Activated CD4-positive, alpha-beta memory T cell treated with anti-CD3 and anti-CD28 coated beads, Interleukin-2, amount 10 ng/mL, durations not matched to agents 7 days and 5 days (primary cell): ENCODE measurements at places on chromosomes 6 and 20.

DNA sequence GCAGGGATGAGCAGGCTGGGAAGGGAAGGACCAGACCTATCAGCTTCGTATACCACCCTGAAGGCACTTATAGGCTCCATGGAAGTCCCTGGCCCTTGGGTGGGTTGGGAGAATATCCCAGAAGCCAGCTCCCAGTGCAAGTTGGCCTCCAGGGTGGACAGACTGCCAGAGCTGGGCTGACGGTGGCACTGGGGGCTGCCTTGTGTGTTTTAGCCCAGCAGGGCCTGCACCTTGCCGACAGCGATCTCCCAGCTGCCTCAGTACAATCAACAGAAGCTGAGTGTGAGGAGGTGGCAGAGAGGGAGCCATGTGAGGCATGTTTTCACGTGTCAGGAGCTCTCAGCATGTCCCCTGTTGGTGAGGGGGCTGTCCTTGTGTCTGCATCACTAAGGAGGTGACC lies 159.5 kb downstream of the VEGFA start:
- no peak overlapping the region for H3K27ac ChIP-seq
- H3K27me3 ChIP-seq: no peaks in the 10 kb centered on the region
- DNase-seq: no peak

DNA sequence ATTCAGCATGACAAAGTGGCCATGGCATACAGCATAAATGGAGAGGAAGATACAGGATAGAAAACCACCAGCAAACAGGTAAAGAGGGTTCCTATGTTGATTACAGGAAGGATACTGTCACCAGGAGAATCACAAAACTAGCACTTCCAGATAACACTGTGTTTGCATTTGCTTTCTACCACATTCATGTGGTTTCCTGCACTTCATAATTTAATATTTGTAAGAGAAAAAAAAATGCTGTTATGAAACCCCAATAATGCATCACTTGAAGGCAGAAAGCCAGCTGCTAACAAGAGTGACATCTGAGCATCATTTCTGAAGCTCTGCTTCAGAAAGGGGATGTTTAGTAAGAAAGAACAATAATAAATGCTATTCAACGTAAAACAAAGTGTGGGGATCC lies 106.6 kb downstream of the ATXN1 start:
- H3K4me3 ChIP-seq: peak overlapping the region; percentile 34
- H3K36me3 ChIP-seq: peaks cover 63% of the 10 kb centered on the region
- H3K27ac ChIP-seq: peak overlapping the region; percentile 94
- H3K4me1 ChIP-seq: peaks cover 89% of the 10 kb centered on the region
- H3K27me3 ChIP-seq: no peaks in the 10 kb centered on the region

- no peak for DNase-seq
- no peak overlapping the region for H3K27ac ChIP-seq
- no peak overlapping the region for H3K4me3 ChIP-seq
- no peaks in the 10 kb centered on the region for H3K36me3 ChIP-seq
These were observed 36.4 kb downstream of the TGM2 start for GRCh38 chr20:38128691-38129090.

DNA sequence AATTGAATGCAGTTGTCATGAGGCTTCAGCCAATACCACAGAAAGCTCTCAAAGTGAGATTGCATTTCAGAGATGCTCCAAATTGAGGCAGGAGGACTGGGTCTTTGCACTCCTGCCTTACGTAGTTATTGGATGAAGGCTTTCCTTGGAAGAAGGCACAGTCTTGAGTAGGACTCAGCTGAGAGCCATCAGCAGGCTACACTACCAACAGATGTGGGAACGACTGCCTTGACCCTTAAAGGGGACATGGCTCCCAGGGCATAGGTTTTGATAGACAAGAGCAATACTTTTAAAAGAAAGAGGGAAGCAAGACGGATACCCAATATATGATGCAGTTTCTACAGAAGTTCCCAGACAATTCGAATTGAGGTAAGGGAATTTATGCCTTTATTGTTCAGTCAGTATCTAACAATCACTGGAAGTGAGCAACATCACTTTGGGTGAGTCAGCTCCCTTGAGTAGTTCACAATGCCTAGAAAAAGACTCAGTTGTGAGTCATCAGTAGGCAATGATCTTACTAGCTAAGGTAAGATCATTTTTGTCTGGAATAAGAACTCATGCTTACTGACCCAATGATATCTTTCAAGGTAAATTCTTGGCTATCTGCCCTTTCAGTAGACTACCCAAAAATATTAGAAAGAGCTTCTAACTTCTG lies 390.8 kb downstream of the GJA1 start:
- H3K4me3 ChIP-seq: no peak overlapping the region
- H3K27me3 ChIP-seq: no peaks in the 10 kb centered on the region
- DNase-seq: no peak
- no peaks in the 10 kb centered on the region for H3K4me1 ChIP-seq

- no peaks in the 10 kb centered on the region for H3K4me1 ChIP-seq
- no peak overlapping the region for H3K27ac ChIP-seq
- H3K4me3 ChIP-seq: no peak overlapping the region
- H3K36me3 ChIP-seq: no peaks in the 10 kb centered on the region
- no peak for DNase-seq
These were observed 15.5 kb downstream of the SCUBE3 start for GRCh38 chr6:35229304-35229703.

GRCh38 chr20:57435498-57436222 lies 44.5 kb downstream of the RBM38 start:
- peak overlapping the region; percentile 52 for H3K27ac ChIP-seq
- H3K4me1 ChIP-seq: peaks cover 69% of the 10 kb centered on the region
- peak; percentile 47 for DNase-seq
- no peak overlapping the region for H3K4me3 ChIP-seq
- H3K36me3 ChIP-seq: peaks cover 6% of the 10 kb centered on the region

DNA sequence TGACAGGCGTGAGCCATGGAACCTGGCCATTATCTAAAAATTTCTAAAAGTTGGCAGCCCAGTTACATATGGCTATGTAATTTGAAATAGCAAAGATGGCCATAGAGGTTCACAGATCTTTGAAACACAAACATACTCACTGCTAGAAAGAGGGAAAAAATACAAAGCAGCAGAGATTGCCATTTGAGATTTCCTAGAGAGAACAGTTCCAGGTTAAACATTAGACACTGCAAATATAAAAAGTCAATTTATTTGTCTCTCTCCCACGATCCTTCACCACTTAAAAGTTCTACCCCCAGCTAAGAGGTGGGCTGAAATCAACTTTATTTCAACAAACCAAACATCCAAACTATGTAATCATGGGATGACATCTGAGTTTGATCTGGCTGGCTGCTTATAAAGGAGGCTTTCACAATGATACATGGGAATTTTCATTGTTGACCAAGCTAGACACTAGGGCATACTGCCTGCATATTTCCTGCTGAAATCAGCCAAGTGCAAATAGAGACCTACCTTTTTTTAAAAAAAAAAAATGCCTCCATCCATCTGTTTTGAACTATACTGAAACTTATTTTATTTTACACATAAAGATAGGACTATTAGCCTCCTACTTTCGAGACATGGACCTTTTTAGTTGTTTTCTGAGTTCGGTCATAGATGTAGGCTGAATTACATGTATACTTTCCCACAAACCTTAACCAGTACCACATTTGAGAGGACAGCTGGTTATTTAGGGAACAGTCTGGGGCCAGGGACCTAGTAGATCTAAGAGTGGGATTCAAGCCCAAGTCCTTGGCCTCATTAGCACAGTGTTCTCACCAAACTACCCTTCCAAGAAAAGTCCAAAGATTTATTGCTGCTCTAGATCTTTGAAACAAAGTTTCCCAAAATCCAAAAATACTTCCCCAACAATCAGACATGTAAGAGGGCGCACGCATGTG lies 16.6 kb downstream of the DCDC2 start:
- DNase-seq: no peak
- no peaks in the 10 kb centered on the region for H3K36me3 ChIP-seq
- no peak overlapping the region for H3K27ac ChIP-seq
- H3K4me3 ChIP-seq: no peak overlapping the region
- H3K27me3 ChIP-seq: peaks cover 16% of the 10 kb centered on the region

DNA sequence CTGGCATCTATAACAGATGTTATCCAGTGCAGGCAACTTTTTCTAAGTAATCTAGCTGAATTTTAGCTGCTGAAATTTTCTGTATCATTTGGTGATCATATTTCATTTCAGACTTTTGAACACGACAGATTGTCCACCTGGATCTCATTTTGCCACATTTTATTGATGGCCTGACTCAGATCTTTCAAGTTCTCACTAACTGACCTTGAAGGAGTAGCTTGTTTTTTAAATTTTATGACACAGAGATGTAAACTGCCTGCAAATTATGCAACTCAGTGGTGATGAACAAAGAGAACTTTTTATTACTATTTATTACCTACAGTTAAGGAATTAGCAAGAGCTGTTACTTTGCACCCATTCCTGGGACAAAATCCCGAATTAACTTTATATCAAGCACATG lies 366.4 kb downstream of the PAX1 start:
- no peaks in the 10 kb centered on the region for H3K36me3 ChIP-seq
- H3K4me1 ChIP-seq: no peaks in the 10 kb centered on the region
- no peaks in the 10 kb centered on the region for H3K27me3 ChIP-seq
- no peak for DNase-seq

GRCh38 chr6:47992809-47993208 lies 118.2 kb downstream of the PTCHD4 start:
- H3K27me3 ChIP-seq: no peaks in the 10 kb centered on the region
- no peak overlapping the region for H3K27ac ChIP-seq
- no peak for DNase-seq

DNA sequence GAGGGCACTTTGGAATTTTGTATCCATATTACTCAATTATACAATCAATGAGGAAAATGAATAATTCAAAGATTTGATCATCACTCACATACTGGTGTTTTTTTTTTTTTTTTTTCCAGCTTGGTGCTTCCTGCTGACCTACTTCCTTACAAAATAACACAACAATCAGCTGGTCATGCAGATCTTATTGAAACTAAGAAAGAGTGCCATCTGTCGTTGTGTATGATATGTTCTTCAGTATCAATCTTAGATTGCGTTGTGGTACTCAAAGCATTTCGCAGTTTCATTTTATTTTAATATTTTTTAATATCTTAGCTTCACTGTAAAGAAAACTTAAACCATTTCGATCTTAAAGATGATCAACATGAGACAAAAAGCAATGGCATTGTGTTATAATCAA lies 155.6 kb downstream of the OGFRL1 start:
- H3K4me1 ChIP-seq: no peaks in the 10 kb centered on the region
- DNase-seq: no peak
- no peak overlapping the region for H3K4me3 ChIP-seq
- H3K36me3 ChIP-seq: no peaks in the 10 kb centered on the region
- no peak overlapping the region for H3K27ac ChIP-seq
- H3K27me3 ChIP-seq: no peaks in the 10 kb centered on the region

- no peak overlapping the region for H3K27ac ChIP-seq
- peaks cover 20% of the 10 kb centered on the region for H3K27me3 ChIP-seq
- DNase-seq: no peak
- no peak overlapping the region for H3K4me3 ChIP-seq
- no peaks in the 10 kb centered on the region for H3K36me3 ChIP-seq
These were observed 24.6 kb downstream of the PPP1R14C start for GRCh38 chr6:150167479-150167873.

- no peak overlapping the region for H3K4me3 ChIP-seq
- peaks cover 13% of the 10 kb centered on the region for H3K4me1 ChIP-seq
- DNase-seq: peak; percentile 20
- H3K36me3 ChIP-seq: no peaks in the 10 kb centered on the region
- peaks cover 19% of the 10 kb centered on the region for H3K27me3 ChIP-seq
- no peak overlapping the region for H3K27ac ChIP-seq
These were observed 64.4 kb downstream of the UBE2V1 start for GRCh38 chr20:50048420-50049166.

DNA sequence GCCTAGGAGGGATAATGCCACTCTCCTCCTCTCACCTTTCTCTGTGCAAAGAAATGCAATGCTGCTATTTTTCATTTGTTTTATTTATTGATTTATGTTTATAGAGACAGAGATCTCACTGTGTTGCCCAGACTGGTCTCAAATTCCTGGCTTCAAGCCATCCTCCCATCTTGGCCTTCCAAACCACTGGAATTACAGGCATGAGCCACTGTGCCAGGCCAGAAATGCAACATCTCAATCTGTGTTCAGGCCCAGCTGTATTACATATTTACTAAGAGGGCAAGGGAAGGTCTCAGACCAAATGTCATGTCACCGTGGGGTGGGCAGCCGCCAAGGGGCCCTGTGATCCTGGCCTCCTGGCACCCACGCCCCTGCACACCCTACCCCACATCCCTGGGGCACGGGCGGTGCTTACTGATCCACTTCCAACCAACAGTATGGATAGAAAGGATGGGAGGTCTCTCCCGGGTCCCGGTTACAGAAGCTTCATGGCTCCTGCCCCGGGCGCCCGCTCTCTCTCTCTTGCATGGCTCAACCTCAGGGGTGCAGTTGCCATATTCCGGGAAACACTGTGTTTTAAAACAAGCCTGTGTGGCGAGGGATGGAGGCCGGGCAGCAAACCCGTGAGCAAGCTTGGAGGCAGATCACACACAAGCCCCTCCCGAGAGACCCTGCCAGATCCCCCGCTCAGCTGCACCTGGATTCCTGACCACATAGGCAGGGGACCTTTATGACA lies 111.8 kb downstream of the AGPAT4 start:
- no peak for DNase-seq
- H3K27ac ChIP-seq: no peak overlapping the region
- no peaks in the 10 kb centered on the region for H3K27me3 ChIP-seq

- H3K27ac ChIP-seq: no peak overlapping the region
- peaks cover 9% of the 10 kb centered on the region for H3K4me1 ChIP-seq
- no peak overlapping the region for H3K4me3 ChIP-seq
- H3K36me3 ChIP-seq: no peaks in the 10 kb centered on the region
These were observed 59.0 kb downstream of the SLC23A2 start for GRCh38 chr20:4942331-4942730.

DNA sequence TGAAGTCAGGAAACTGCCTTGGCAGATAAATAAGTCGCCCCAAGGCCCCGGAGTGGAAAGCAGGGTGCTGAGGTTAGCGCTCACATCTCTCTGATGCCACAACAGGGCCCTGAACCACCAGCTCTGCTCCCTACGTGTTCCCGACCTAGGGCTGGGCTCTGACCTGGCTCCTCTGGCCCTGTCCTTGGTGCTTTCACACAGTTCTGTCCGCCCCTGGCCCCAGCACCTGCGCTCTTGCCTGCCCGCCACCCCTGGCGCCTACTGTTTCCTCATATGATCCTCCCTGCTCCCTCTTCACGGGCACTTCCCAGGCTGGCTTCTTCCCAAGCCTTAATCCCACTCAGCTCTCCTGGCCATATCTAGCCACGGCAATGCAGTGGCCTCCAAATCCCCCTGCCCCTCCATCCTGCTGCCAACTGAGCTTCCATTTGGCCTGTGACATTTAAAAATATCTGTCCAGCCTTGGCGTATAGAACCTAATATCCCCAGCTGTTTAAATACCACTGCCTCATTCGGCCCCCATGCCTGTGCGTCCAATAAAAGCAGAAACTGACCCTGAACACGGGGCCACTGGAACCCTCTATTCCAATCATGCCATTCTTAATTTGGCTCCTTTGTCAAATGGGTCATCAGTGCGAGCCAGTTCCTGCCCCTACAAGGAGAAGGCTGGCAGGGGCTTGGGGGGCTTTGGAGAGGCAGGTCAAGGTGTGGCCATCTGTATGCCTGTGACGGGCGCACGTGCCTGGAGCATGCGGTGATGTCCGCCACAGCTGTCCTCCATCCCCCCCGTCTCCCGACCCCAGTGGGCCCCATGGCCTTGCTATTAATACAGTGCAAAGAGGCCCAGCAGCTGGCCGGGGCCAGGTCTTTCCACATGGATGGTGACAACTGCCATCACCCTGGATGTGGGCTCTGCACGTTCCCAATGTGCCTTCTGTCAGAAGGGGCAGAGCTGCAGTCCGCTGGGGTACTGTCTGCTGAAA lies 27.7 kb downstream of the GNAS-AS1 start:
- H3K36me3 ChIP-seq: peaks cover 4% of the 10 kb centered on the region
- no peak overlapping the region for H3K4me3 ChIP-seq
- H3K27ac ChIP-seq: no peak overlapping the region
- peaks cover 13% of the 10 kb centered on the region for H3K4me1 ChIP-seq
